ENCODE measurements at places on chromosomes 3 and 15. TPM values are rescaled to one million over a fixed set of nuclear protein-coding genes. Genes with fewer than 3 reads are reported as not detected.

DNA sequence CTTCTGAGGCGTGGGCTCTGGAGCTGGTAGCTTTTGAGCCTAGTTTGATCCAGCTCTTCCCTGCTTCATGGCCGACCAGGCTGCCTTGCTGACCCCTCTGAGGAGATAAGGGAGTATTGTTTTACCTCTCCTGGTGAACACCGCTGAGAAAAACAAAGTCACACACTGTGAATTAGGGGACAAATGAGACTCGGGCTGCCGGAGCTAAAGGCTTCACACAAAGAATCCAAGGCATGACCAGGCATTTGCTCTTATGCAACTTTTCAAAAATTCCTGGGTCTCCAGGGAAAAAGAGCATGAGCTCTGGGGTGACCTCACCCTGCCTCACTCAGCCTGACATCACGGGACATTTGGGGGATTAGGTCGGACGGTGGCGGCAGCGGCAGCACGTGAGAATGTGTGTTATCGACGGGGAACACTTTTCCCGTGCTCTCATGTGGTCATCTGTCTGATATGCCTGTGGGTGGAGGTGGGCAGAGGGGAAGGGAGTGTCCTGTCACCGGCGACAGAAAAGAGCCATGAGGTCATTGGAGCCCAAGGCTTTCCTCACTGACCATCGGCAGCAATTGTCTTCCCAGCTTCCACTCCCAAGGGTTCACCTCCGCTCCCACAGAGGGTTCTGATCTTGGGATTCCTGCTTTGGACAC is 61.0 kb downstream of the TMEM44 start:
- no peak for DNase-seq

GRCh38 chr3:167830007-167830406 is 94.5 kb downstream of the SERPINI1 start:
- no peak for DNase-seq

The ALAS1 gene
- total RNA-seq = 69.8 TPM

The SH2D7 gene
- total RNA-seq = not detected

DNA sequence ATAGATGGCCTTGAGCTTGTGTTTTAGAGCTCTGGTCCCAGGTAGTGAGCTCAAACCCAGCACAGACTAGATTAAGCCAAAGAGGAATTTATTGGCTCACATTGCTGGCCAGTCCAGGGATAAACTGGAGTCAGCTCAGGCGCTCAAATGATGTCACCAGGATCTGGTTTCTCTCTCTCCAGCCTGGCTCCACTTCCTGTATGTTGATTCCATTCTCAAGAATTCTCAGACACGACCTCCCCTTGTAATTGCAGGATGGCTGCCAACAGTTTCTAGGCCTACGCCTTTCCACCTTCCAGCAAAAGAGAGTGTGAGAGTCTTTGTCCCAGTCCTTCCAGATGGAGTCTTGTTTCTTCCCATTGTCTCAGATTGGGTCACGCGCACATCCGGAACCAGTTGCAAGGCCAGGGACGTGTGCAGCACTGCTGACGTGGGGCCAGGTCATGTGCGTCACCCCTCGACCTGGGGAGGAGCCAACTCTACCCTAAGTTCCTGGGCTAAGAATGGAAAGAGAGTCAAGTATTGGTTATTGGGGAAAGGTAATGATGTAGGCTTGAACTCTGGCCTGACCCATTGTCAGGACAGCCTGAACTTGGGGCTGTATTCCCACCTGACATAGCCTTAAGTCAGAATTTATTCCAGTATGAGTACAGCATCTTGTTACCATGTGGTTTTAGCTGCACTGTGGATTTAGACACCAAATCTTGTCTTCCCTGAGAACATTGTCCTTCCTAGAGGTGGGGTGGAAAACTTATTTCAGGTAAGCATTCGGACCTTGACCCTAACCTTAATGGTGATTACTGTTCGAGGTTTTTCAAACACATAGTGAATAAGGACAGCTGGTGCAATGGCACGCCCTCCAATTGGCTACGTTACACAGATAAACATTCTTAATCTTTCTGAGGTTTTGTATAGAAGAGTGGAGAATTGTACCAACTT is 31.6 kb downstream of the CACNA1D start:
- no peak for DNase-seq

The IDH3A gene
- total RNA-seq = 32.8 TPM

The ECE2 gene
- not detected for total RNA-seq

The APOD gene
- total RNA-seq = 8.6 TPM

DNA sequence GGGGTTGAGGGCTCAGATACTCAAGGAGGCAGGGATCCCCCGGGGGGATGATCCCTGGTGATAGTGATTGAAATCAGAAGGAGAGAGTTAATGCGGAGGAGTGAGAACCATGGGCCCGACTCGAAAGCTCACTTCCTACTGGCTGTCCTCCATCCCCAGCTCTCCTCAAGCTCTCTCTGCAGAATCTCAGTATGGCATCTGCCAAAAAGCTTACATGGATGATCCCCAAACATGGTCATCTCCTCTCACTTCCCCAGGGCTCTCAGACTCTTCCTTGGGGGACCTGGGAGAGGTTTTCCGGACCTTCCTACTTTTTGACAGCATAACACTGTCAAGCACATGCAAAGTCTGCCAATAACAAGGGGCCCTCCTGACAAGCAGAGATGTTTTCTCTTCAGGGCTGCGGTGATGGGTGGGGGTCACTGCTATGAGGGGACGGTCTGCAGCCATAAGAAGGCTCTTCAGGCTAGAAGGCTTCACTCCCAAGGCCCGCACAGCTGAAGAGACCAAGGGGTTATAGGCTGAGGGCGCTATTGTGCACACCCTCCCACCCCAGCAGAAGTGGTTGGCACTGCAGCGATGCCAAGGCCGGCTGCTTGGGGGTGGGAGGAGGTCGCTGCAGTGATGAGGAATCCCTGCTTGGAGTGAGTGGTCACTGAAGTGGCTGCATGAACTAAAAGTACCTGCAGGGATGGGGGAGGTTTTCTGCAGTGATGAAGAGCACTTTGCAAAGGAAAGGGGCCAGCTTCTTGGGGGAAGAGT is 828 bp upstream of the VWA5B2 start:
- no peak for DNase-seq

GRCh38 chr15:79088426-79089205 is 2.0 kb downstream of the RASGRF1 start:
- DNase-seq = no peak

- DNase-seq = peak; percentile 25
Measured at GRCh38 chr3:198032039-198032936, 72.3 kb downstream of the LMLN start.

The ISLR gene
- 0.39 TPM for total RNA-seq

DNA sequence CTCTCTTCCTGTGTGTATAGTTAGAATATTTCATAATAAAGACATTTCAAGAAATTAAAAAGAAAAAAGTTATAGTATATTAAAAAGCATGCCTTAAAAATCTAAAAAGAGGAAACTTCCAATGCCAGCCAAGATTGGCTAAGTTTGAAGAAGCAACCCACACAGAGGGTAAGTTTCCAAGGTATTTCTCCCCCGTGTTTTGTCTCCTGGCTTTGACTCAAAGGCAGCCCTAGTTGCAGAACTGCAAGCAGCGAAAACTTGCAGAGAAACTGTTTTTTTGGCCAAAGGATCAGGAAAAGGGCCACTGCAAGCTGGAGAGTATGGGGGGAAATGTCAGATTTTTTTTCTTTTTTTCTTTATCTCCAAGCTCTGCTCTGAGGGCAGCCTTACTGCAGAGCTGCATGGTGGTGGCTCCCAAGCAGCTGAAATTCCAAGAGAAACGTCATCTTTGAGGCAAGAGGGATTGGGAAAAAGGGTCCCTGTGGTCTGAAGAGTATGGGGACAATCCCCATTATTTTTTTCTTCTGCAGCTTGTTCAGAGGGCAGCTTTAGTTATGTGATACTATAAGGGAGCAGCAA is 23.0 kb downstream of the HACL1 start:
- DNase-seq = no peak

GRCh38 chr15:90819390-90819789 is 49.0 kb upstream of the FURIN start:
- no peak for DNase-seq

GRCh38 chr3:73228000-73228399 is 166.5 kb downstream of the EBLN2 start:
- DNase-seq = no peak

DNA sequence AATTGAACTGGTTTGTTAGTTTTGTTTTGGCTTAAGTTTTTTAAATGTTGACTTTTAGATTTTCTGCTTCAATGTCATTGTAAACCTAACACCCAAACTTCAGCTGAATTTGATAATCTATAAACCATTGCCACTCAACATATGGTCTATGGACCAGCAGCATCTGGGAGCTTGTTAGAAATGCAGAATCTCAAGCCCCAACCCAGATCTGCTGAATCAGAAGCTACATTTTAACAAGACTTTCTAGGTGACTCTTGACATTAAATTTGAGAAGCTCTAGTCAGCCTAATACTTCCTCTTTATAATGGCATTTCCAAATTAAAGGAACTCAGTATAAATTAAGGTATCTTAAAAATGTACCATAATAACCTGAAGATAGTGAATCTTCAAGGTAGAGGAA is 96.5 kb upstream of the THRB start:
- no peak for DNase-seq

The MTMR10 gene
- total RNA-seq = 23.7 TPM

DNA sequence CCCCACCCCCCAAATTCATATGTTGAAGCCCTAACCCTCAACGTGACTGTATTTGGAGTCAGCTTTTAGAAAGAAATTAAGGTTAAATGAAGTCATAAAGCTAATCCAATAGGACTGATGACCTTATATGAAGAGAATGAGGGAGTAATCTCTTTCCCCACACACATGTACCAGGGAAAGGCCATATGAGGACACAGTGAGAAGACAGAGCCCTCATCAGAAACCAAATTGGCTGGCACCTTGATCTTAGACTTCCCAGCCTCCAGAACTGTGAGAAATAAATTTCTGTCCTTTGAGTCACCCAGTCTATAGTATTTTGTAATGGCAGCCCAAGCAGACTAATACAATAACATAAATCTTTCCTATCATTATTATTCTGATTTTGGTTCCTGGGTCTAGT is 194.7 kb upstream of the NANOGP8 start:
- no peak for DNase-seq

DNA sequence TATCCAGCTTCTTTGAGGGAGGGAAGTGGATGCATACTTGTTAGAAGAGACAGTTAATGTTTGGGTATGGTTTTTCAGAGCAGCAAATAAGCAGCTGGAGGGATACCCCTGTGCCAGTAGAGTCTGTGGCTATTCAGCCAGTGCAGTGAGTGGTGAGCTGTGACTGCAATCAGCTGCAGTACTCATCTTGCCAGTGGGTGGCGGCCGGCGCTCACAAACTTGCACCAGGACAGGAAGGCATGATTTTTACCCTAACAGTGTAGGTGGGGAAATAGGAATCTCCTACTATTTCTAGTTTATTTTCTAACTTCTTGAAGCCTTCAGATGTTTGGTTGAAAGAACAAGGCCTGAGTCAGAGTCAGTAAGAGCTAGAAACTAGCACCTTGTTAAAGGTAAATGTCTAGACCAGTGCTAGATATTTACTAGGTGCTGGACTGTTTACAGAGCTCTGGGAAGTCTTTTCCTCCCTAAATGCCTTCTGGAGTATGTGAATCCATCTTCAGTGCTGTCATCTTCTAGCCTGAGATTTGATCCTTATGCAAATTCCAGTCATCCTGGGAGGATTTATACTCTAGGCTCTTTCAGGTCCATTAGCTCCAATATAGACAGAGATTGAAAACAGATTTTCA is 23.6 kb downstream of the TIMP4 start:
- DNase-seq = no peak

DNA sequence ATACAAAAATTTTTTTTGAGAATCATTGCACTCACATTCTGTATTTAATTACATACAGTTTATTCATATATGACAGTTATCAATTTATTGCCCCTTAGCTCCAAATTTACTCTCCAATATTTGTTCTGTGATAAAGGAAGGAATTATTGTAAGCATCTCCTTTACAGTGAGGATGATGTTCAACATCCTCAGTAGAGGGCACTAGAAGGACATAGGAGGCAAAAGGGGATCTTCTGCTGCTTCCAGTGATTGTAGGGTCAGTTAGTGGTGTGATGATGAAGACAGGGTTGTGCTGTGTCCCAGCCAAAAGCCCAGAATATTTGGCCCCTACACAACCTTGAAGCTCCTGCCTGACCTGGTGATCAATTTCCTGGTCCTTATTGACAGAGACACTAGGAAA is 89.9 kb upstream of the DCBLD2 start:
- DNase-seq = no peak

DNA sequence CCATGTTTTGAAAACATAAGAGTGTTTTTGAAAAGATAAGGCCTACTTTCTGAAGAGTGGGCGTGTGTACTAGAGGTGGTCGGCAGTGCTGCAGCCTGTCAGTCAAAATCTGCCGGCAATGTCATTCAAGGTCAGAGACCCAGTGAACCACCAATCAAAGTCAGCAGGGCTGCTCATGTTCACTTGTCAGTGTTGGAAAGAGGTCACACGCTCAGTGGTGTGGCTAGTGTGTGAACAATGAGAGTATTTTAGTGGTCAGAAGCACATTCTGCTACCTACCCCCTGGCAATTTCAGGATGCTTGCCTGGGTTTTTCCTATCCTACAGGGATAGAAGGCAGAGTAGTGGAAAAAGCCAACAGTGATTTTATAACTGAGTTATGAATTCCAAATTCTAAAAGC is 278.5 kb upstream of the ONECUT1 start:
- DNase-seq = no peak

GRCh38 chr15:60531801-60532200 is 52.9 kb upstream of the ICE2 start:
- no peak for DNase-seq

DNA sequence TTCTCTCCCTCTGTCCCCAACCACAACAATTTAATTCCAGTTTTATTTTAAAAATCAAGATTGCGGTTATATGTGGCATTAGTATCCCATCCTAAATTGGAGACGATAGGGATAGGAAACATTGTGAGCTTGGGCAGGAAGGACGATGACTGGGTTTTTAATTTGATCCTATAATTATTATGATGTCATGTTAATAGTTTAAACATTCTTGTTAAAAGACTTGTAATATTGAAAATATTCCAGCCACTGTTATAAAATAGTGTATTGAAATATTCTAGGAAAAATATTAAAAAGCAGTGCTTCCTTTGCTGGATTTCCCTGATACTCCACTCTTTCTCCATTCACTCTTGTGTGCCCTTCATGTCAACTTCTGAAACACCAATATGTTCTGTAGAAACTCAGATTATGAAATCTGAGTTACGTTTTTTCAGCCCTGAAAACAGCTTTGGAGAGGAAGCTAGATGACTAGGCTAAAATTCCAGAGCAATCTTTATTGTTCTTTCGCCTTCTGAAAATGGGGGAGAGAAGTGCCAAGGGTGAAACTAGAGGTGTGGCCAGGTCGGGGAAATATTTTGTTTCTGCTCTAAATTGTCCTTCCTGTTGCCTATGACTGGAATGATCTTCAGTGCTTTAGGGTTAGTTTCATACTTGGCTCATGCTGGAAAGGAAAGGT is 46.1 kb upstream of the MAP3K13 start:
- no peak for DNase-seq

GRCh38 chr3:65811086-65811761 is 227.5 kb downstream of the MAGI1 start:
- no peak for DNase-seq

GRCh38 chr3:172371544-172371943 is 76.7 kb downstream of the GHSR start:
- no peak for DNase-seq

DNA sequence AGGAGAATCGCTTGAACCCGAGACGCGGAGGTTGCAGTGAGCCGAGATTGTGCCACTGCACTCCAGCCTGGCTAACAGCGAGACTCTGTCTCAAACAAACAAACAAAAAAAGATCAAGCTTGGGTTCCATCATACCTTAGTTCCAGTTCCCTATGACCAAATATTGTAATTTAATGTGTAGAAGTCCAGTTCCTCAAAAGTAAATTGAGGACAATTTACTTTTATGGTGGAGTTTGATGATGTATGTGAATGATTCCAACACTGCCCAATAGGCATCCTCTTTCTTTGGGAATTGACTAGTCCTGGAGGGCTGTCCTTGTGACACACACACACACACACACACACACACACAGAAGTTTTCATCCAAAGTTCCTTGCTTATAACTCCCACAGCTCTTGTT is 2.8 kb upstream of the PKM start:
- DNase-seq = no peak
